IMR-90 (cell line): ENCODE measurements at places on chromosomes 3 and 15. TPM values are rescaled to one million over a fixed set of nuclear protein-coding genes. Genes with fewer than 3 reads are reported as not detected.

EAF2 gene
- 2.2 and 2.3 TPM in 2 replicates for total RNA-seq

DNA sequence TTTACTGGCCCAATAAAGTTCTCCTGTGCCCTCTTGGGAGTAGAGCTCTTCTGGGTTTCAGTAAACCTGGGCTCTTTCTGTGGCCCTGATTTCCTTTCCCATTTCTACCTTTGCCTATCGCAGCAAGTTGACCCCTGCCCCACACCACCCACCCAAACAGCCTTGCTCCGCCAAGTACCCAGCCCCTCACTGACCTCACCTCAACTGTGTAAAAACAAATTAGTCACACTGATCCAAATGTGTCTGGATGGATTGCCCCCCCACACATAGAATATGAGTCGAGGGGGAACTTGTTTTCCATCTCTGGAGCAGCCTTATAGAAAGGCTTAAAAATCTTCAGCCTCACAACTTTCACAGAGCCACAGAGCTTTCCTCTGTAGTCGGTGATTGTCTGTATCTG lies 28.6 kb upstream of the VEPH1 start:
- H3K27ac ChIP-seq, result peak overlapping the region; percentile 86
- no peak overlapping the region for H3K4me3 ChIP-seq

DNA sequence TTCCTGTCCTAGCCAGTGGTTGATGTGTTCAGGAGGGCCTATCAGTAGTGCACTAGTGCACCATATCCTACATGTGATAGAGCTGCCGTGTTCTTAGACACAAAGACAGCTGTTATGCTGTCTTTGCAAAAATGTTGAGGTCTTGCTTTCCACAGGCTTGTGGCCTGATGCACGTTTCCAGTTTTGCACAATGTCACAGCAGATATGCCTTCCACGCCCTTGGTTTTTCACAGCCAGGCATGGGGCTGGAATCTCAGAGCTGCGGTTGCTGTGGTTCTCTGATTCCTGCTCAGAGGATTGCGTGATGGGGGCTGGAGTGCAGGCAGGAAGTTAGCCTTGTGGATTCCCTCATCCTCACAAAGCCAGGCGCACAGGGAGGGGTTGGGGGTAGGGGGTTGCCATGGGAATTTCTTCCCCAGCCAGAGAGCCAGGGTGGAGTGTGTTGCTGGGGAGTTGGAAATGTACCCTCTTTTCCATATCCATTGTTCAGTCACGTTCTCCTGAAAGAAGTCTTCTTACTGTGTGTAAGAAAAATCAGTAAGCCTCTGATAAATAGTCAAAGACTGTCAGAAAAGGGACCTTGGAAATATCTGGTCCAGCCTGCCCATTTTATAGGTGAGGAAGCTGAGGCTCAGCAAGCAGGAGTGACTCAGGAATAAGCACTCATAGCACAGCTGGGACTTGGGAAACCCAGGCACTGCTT lies 79.4 kb downstream of the SMAD3 start:
- H3K36me3 ChIP-seq, result peaks cover 13% of the 10 kb centered on the region; the same call in 1 of the 2 replicates
- H3K27me3 ChIP-seq, result no peaks in the 10 kb centered on the region
- DNase-seq, result peak; percentile 96

- peaks cover 8% of the 10 kb centered on the region for H3K4me1 ChIP-seq
- H3K4me3 ChIP-seq, result no peak overlapping the region
- H3K27me3 ChIP-seq, result no peaks in the 10 kb centered on the region
- DNase-seq, result no peak
- peaks cover 4% of the 10 kb centered on the region for H3K36me3 ChIP-seq
These were observed 17.3 kb downstream of the MESD start for GRCh38 chr15:80972276-80972675.

- peak; percentile 60 for DNase-seq
- H3K36me3 ChIP-seq, result peaks cover 30% of the 10 kb centered on the region
- H3K27ac ChIP-seq, result peak overlapping the region; percentile 21; the same call in 1 of the 2 replicates
- peaks cover 2% of the 10 kb centered on the region; the same call in 1 of the 2 replicates for H3K4me1 ChIP-seq
- H3K27me3 ChIP-seq, result no peaks in the 10 kb centered on the region
These were observed 124.4 kb upstream of the CGNL1 start for GRCh38 chr15:57251941-57252340.

- no peak for DNase-seq
- H3K4me1 ChIP-seq, result no peaks in the 10 kb centered on the region
- H3K27me3 ChIP-seq, result no peaks in the 10 kb centered on the region
- no peak overlapping the region for H3K4me3 ChIP-seq
- H3K36me3 ChIP-seq, result peaks cover 2% of the 10 kb centered on the region; the same call in 1 of the 2 replicates
- H3K27ac ChIP-seq, result no peak overlapping the region
These were observed 24.2 kb downstream of the KATNBL1 start for GRCh38 chr15:34185666-34186065.
